ENCODE measurements at places on chromosomes 3 and 15.

DNA sequence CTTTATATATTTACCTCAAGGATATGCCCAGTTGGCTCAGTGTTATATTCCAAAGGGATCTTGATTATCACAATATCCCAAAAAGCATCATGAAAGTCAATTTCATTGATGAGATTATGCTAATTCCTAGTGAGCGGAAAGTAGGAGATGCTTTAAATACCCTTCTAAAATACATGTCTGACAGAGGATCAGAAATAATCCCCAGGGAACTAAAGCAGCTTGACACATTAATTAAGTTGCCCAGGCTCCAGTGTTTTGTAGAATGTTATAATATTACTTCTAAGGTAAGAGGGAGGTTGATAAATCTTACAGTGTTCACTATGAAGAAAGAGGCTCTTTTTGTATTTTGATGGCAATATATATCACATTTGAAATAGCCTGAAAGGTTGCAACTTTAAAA lies 767.5 kb upstream of the ROBO1 start:
- DNase-seq: no peak

GRCh38 chr3:99678023-99678422 lies 39.6 kb downstream of the COL8A1 start:
- DNase-seq: peak; percentile 72

- DNase-seq: peak; percentile 33
Measured at GRCh38 chr15:56146756-56147155, 96.9 kb downstream of the RFX7 start.

GRCh38 chr3:48084929-48085328 lies 68.7 kb upstream of the MAP4 start:
- no peak for DNase-seq

DNA sequence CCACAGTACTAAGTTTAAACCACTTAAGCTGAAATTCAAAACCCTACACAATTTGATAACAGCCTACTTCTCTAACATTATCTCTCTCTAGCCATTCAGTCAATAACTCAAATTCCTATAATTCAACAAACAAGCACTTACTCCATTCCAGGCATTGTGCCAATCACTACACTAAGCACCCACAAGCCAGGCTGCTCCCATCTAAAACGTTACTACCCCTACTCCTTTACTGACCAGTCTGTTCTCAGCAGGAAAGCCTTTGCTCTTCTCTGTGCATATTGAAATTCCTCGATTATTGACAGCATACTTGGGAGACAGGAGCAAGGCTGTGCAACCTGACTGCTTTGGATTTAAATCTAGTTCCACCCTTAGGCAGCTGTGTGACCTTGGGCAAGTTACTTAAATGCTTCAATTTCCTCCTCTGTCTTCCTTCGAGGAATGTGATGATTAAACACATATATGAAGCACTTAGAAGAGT lies 177.2 kb upstream of the THBS1 start:
- peak; percentile 79 for DNase-seq

- DNase-seq: no peak
Measured at GRCh38 chr3:148642214-148642613, 55.5 kb upstream of the AGTR1 start.

DNA sequence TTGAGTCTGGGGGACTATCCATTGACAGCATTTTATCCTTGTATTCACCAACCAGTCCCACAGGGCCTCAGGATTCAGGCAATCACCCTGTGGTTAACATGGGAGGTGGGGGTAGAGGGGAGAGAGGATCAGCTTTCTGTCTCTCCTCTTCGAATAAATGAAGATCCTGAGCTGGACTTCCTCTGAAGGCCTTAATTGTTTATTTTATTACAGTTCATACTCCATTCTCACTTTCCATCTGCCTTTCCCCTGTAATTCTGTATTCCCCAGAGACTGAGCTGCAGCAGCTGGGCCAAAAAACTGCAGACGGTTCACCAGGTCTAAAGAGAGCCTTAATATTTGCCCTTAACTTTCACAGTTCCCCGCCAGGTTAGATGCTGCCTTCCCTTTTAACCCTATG lies 11.9 kb downstream of the TAGLN3 start:
- peak; percentile 16 for DNase-seq

DNA sequence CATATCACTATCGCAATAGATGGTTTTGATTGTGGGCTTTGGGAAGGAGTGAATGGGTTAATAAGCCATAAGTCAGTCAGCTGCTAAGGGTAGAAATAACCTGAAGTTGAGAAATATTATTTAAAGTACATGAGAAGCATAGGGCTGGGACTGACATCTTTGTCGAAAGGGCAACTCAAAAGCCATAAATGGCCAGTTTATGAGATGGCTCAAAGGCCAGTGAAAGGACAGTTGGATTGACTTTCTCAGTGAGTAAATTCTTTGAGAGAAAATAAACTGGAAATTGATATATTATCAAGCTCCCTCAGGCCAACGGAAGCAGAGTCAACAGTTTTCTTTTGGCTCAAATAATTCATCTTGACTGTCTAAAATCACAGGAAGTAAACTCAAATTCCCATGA lies 419.8 kb downstream of the NSUN3 start:
- DNase-seq: no peak

DNA sequence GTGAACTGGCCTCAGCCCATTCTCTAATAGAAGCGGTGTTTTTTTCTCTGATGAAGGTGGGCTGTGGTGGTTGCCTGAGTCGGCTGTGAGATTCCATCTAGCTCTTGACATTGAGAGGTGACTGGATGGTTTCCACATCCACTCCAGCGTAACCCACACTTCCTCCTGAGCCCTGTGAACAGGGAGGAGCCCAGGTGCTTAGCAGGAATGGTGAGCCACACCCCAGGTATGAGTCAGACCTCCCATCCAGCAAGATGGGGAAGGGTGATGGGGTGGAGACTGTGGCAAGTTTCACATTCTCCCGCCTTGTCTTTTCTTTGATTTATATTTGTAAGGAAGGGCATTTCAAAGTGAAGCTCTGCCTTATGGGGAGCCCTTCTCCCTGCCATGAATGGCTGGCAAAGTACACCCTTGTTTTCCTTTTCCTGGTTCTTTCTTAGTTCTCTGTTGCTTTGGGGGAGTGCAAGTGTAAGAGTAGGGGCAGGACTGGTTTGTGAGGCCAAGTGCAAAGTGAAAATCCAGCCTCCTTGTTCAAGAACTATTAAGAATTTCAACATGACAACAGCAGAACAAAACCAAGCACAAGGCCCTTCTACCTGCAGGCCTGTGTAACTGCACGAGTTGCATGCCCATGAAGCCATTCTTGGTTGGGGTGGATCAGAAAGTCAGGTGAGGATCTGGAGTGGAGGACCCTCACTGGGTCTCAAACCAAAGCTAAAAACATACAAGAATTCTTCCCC lies 4.6 kb upstream of the TPRG1 start:
- no peak for DNase-seq

- peak; percentile 62 for DNase-seq
Measured at GRCh38 chr15:89912674-89913396, at the start of gene ARPIN. Gene ARPIN (minus strand): TSS chr15:89912952. CDS start chr15:89912835, 117 bp downstream.

DNA sequence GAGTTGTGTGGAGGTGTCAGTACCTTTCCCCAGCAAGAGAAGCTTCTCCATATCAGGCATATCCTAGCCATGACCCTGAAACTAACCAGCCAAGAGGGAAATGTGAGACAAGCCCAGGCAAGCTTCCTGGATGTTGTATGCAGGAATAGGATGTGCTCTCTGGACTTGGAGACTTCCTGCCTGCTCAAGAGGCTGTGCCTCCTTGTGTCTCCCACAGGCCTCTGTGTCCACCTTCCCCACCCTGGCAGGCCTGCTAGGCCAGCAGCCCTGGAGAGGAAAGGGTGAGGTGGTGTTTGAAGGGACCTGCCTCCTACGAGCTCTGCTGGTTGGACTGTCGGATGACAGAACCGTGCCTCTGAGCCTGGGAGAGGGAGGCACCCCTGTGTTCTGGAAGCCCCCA lies 2.1 kb upstream of the DYNLT2B start:
- no peak for DNase-seq

- DNase-seq: no peak
Measured at GRCh38 chr15:94300612-94301011, 69.3 kb downstream of the MCTP2 start.

DNA sequence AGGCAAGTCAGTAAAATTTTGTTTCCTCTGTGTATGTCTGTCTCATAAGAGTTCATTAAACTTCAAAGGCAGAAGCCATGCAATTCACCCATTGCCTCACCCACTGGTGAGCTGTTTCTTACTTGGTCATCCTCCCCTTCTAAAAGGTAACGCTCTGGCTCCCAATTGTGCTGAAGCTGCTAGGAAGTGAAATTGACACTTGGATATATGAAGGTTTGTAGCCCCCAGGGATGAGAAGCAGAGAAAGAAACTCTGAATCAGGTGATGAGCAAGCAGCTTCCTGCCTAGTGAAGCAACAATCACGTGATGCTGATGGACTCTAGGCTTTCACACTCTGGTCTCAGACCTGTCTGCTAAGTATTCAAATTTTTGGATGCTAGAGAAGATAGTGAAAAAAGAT lies 70.7 kb downstream of the CD200R1L start:
- DNase-seq: peak; percentile 62

- no peak for DNase-seq
Measured at GRCh38 chr3:169128579-169128978, 534.9 kb downstream of the MECOM start.

GRCh38 chr3:81425198-81425868 lies 336.1 kb downstream of the GBE1 start:
- peak; percentile 7 for DNase-seq
